ENCODE measurements at places on chromosomes 6 and 20.

GRCh38 chr6:111846492-111847409 is 26.5 kb downstream of the FYN start:
- DNase-seq: no peak

- DNase-seq: no peak
Measured at GRCh38 chr6:41288754-41289129, 2.3 kb upstream of the TREM1 start.

GRCh38 chr20:35106827-35107380 is 14.3 kb upstream of the TRPC4AP start:
- DNase-seq: no peak

DNA sequence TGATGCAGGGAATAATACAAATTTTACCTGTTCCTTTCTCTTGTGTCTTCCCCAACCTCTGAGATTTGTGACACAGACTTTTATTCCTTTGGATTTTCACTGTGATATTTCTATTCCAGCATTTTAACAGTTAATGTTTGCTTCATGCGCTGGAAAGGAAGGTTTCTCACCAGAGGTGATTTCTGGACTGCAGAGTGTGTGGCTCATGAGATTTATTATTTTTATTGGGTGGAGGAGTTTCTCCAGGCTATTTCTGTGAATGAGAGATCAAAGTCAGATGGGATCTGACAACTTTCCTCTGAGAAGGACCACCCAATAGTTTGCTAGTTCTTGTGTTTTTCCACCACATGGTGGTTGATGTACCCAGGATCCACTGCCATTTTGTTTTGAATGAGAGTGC is 377.5 kb downstream of the CDKAL1 start:
- DNase-seq: no peak

DNA sequence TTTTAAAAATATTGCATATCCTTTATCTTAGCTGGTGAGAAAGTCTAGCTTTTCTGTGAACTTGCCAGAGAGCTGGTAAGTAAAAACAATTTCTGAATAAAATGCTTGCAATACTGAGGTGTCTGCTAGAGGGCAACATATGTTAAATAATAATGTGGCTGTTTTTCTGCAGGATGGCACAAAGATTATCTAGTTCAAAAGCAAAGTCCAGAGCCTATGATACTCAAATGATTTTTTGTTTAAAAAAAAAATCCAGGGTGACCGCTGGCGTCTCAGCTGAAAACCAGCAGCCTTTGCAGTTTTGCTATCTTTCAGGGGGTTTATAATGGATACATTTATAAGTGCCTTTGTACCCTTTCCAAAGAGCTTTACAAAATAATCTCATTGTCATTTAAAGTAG is 194.9 kb downstream of the PHACTR1 start:
- DNase-seq: peak; percentile 25

DNA sequence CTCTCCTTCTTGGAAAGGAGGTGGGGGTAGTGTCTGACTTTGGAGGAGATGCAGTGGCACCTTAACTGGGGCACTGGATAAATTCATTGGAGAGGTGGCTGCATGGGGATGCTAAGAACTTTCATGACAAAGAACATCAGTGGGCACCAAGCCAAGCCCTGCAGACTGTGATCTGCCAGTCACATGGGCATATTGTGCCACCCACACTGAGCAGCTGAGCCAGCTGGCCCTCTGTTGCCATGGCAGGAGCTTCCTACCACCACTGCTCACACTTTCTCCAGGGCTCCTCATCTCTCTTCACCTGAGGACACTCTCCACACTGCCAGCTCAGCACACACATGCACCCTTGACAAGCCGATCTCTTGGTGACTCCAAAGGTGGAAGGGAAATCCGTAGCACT is 715.6 kb downstream of the QKI start:
- DNase-seq: no peak

All from NCI-H1048 (cell line).